ENCODE measurements at places on chromosomes 11 and 22.

- DNase-seq, result no peak
These were observed 34.6 kb downstream of the NFAM1 start for GRCh38 chr22:42397332-42398249.

GRCh38 chr11:32870676-32871075 lies 21.9 kb upstream of the QSER1 start:
- no peak for DNase-seq

DNA sequence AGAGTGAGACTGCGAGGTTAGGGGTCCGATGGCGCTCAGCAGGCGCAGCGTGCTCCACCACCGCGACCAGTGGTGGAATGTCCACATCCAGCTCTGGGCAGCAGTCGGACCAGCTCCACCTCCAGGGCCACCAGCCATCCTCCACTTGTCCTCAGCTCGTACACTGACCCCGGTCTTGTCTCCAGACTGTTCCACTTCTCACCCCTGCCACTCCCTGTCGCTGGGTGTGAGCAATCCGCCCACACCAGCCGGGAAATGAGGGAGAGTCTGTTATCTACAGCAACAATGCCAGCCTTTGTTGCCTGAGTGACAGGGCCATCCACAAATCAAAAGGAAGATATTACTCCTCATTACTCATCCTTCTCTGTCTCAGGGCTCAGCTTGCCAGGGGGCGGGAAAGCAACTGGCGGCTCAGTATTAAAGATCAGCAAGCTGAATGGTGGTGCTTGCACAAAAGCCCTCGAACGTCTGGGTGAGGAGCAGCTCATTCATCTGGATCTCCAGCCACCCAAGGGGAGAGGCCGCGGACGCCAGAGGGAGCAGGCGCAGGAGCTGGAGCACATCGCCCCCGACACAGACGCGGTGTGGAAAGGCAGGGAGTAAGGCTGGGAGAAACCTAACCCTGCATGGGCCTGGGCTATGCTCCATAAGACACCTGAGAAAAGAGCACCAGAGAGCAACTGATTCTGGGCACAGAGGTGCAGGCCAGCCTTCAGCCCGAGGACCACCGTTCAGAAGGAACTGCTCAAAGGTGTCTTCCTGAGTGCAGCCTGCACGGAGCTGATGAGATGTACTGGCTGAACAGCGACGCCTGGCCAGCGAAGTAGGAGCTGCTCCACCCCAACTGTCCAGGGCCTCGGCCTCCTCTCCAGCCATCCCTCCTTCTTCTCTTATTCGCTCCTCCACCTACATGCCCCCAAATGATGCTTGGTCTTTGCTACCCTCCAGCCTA lies 21.9 kb downstream of the IGSF9B start:
- DNase-seq, result no peak

DNA sequence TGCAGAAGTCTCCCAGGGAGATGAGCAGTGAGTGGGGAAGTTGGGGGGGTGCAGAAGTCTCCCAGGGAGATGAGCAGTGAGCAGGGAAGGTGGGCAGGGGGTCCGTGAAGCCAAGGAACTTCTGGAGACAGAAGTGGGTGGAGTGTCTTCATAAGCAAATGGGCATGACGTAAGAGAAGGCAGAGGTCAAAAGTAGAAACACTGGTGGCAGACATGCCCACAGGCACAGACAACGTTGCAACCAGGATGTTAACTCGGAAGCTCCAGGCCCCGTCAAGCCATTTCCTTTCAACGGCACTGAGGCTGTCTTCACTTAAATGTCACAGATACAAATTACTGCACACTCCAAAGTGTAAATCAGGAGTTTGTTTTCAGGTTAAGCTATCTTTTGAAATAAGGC lies 186.1 kb downstream of the SHANK2 start:
- no peak for DNase-seq

DNA sequence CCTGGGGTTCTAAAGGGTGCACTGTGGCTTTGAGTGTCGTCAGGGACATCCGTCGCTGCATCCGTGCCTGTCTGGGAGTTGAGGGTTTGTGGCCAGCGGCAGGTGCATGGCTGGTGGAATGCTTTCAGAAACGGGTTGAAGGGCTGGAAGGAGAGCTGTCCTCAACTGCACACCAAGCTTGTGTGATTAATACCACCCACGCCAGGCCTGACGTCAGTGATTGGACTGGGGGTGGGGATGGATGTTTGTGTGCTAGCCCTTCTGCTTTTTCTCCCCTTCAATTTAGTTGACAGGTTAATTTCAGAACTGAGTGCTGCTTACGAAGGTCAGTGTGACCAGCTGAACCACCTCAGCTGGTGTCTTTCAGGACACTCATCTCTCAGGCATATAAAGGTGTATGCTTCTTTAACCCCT lies 3.2 kb upstream of the GAB2 start:
- DNase-seq, result no peak

DNA sequence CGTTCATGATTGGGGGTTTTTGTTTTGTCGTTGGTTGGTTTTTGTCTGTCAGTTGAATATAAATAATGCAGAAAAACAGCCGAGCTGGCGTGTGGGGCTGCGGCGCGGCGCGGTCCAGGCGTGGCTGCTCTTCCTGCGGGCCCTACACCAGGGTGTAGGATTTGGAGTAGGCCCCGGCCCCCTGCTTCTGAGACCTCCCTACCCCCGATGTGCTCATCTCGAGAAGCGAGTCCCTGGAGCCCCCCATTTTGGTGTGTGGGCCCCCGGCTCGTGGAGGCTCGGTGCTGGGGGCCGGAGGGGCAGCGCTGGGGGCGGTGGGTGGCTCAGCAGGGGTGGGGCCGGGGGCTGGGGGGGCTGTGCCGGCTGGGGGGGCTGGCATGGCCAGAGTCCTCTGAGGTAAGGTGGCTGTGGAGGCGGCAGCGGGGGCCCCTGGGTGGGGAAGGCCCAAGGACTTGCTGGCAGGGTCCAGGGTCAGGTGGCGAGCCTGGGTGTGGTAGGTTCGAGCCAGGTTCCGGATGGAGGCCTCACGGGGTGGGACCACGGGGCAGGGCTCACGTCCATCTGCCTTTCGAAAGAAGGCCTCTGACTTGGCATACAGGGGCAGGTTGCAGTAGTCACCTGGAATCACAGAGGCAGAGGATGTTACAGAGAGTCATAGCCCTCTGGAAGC lies 100.7 kb downstream of the CEP164 start:
- DNase-seq, result no peak

- no peak for DNase-seq
These were observed 13.6 kb downstream of the POLR2F start for GRCh38 chr22:37967147-37967546.

GRCh38 chr11:12187399-12187798 lies 77.0 kb downstream of the MICAL2 start:
- no peak for DNase-seq

DNA sequence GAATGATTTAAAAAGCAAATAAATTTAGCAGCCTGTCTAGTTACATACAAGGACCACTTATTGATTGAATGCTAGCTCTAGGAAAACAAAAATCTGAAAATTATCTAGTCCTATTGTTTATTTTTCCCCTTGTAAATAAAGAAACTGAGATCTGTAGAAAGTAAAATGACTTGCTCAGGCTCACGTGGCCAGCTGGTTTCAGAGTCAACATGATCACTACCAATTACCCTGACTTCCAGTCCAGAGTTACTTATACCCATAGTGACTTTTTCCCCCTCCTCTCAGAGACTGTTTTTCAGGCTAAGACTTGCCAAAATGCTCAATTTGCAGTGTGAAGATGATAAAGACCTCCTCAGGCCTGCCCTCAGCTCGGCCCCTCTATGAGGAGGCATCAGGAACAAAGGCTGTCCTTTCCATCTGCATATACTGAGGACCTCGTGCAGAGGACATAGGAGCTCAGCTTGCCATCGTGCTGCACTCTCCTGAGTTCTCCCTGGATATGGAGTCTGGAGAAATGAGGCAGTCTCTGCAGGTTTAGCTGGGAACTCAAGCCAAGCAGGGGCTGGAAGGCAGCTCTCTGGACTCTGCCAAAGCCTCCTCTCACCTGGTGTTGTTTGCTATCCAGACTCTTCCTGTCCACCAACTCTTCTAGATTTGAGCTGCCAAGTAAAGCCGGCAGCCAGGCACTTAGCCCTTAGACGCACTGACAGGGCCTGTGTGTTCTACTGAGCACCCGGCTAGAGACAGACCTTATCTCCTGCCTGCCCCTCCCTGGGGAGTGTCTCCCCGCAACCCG lies 883.3 kb downstream of the NTM start:
- no peak for DNase-seq

GRCh38 chr22:37289156-37289735 lies 6.9 kb downstream of the CYTH4 start:
- no peak for DNase-seq

DNA sequence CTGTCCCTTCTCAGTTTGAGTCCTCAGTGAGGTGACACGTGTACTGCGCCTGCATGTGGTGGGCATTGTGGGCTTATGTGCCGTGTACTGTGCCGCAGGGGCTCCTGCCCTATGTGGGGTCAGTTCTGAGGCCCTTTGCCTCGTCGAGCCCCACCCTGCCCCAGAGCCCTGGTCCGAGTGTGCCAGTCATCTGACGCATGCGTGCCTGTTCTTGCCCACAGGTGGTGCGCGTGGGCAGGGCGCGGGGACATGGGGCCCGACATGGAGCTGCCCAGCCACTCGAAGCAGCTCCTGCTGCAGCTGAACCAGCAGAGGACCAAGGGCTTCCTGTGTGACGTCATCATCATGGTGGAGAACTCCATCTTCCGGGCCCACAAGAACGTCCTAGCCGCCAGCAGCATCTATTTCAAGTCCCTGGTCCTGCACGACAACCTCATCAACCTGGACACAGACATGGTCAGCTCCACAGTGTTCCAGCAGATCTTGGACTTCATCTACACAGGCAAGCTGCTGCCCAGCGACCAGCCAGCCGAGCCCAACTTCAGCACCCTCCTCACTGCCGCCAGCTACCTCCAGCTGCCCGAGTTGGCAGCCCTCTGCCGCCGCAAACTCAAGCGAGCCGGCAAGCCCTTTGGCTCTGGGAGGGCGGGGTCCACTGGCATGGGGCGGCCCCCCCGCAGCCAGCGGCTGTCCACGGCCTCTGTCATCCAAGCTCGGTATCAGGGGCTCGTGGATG lies 22.3 kb upstream of the TMEM191C start:
- DNase-seq, result no peak

GRCh38 chr11:27907530-27907929 lies 200.4 kb downstream of the KIF18A start:
- no peak for DNase-seq

GRCh38 chr11:75475767-75476650 lies 43.0 kb upstream of the KLHL35 start:
- peak; percentile 74 for DNase-seq

DNA sequence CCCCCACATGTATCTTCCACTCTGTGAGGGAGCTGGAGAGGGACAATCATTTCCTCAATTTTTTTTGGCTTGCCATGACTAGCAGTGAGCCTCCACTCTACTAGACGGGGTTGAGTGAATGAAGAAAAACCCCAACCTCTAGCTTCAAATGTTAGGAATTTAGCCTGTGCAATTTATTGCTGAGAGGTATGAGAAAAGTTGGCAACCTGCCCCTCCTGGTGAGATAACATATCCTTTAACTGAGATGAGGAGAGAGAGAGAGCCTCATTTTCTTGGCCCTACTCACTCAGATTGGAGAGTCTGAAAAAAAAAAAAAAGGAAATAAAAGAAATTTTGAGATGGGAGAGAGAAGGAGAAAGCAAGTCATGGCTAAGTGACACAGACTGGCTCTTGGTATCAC lies 218.2 kb upstream of the CARD18 start:
- no peak for DNase-seq

- no peak for DNase-seq
These were observed 13.2 kb downstream of the RAC2 start for GRCh38 chr22:37230673-37231405.

- peak; percentile 90 for DNase-seq
These were observed 85.1 kb downstream of the BARX2 start for GRCh38 chr11:129460714-129461113.

All from NCI-H2029 treated with DMSO at 0.1 percent for 48 hours (cell line).